Left renal pelvis (tissue), 4 donors: ENCODE measurements at places on chromosomes 11 and 22. TPM values are rescaled to one million over a fixed set of nuclear protein-coding genes. Genes with fewer than 3 reads are reported as not detected.

The CALCA gene
- 13.1 TPM for polyA plus RNA-seq

- no peak for DNase-seq
These were observed 56.9 kb downstream of the ATG16L2 start for GRCh38 chr11:72871119-72871518.

The IMMP1L gene
- polyA plus RNA-seq: 60.8 TPM

- DNase-seq: no peak
These were observed 7.6 kb upstream of the KCTD14 start for GRCh38 chr11:78030429-78031325.

- DNase-seq: no peak
These were observed 906.9 kb upstream of the RAG2 start for GRCh38 chr11:37504921-37505320.

DNA sequence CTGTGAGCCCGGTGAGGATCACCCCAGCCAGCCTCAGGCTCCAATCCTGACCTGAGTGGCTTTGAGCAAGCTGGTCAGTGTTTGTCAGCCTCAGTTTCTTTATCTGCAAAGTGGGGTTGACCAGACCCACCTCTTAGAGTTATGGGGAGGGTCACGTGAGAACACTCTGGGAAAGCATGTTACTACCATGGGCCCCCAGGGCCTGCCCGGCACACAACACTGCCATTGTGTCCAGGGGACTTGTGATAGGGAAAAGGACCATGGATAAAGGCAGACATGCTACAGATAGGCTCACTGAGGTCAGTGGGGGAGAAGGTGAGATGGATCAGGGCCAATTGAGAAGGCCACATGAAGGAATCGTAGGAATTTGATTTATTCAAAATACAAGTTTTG is 32.1 kb upstream of the SUSD2 start:
- DNase-seq: no peak

GRCh38 chr11:79864882-79865281 is 424.1 kb upstream of the TENM4 start:
- no peak for DNase-seq

- no peak for DNase-seq
These were observed 39.7 kb upstream of the PANX1 start for GRCh38 chr11:94088906-94089305.

- DNase-seq: no peak
These were observed 77.5 kb downstream of the MICAL3 start for GRCh38 chr22:17946662-17947367.

GRCh38 chr22:25404928-25405816 is 159.3 kb upstream of the GRK3 start:
- DNase-seq: no peak

The OR52I1 gene
- 0.08 TPM for polyA plus RNA-seq

The MYOD1 gene
- not detected for polyA plus RNA-seq

The LIF gene
- 1.6 TPM for polyA plus RNA-seq

GRCh38 chr22:31083377-31083768 is 2.3 kb downstream of the SMTN start:
- DNase-seq: no peak

The OMP gene
- 0.50 TPM for polyA plus RNA-seq

DNA sequence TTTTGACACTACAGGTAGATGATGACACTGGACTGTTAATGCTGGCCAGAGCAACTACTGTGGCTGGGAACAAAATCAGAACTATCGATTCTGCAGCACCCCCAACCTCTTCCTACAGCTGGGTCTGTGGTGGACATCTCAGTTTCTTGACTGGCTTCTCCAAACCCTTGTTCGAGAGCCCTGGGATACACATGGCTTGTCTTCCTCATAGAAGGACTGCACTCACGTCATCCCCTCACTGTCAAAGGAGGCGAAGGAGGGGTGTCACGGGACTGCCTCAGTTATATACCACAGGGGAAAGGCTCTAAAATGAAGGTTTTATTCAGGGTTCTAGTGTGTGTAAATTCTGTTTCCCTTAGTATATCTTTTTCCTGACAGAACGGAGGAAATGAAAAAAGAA is 44.9 kb downstream of the PITPNB start:
- no peak for DNase-seq
